ENCODE measurements at places on chromosomes 6 and 20.

DNA sequence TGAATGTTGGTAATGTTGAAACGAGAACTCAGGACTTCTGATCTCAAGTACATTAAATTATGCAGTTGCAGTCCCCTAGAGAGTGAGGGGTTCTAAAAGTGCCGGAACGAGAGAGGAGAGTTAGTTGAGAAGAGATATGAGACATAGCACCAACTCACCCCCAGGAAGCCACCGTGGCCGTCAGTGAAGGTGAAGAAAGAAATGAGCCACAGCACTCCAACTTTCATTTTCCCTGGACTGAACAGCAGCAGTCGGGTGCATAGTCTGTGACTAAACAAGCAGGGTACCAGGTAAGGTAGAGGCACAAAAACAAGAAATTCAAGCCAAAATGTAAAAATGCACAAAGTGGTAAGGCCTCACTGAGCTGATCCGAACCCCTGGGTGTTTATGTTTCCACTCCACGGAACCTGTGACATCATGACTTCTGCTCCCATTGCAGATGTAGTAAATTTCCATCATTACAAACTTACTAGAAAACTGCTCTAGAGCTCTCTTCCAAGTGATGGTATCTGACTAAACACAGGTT is 13.2 kb downstream of the ADGRF1 start:
- no peak for DNase-seq

DNA sequence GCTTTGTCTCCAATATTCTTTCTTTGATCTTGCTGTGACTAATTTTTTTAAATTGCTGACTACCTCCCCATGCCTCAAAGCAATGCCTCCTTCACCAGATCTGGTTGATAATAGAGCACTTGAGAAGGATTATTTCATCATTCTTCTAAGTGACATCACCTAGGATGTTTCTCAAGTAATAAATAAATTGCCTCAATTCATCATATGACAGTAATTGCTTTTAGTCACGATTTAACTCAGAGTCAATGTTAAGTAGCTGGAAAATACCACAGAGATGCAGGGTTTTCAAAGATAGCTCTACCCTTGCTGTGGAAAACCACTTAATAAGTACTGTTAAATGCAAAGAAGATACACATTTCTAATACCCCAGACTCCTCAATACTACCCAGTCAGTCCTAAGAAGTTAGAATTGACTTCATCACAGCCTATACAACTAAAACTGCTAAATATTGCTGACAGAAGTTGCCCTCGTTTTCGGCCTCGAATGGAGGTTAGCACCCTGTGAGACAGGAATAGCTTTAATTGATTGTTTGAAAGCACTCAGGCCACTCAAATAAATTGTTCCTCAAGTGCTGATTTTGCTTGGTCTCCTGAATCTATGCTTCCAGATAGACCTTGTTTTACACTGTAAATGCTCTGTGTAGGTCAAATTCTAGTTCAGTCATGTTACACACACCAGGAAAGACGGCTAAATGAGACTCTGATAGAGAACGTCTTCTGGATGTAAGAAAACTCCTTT is 640.6 kb upstream of the CHD6 start:
- DNase-seq: no peak

GRCh38 chr6:15682965-15683822 is 20.4 kb upstream of the DTNBP1 start:
- no peak for DNase-seq

- no peak for DNase-seq
Measured at GRCh38 chr6:81831274-81831673, 78.8 kb upstream of the TENT5A start.

DNA sequence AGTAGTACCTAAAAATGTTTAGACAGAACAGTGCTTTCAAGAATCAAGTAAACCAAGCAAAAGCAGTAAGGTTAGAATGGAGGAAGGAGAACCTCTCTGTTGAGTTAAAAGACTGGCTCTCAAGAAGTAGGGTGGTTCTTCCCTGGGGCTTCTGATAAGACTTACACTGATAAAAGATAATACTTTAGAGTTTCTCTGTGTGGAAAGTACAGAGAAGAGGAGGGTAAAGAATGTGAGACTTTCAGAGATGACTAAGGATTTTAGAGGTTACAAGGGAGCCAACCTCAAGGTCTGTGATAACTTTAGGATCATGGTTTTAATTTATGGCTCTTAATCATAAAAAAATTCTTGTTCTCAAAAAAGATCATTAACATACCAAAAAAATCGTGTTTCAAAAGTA is 30.9 kb upstream of the ALDH8A1 start:
- DNase-seq: no peak

DNA sequence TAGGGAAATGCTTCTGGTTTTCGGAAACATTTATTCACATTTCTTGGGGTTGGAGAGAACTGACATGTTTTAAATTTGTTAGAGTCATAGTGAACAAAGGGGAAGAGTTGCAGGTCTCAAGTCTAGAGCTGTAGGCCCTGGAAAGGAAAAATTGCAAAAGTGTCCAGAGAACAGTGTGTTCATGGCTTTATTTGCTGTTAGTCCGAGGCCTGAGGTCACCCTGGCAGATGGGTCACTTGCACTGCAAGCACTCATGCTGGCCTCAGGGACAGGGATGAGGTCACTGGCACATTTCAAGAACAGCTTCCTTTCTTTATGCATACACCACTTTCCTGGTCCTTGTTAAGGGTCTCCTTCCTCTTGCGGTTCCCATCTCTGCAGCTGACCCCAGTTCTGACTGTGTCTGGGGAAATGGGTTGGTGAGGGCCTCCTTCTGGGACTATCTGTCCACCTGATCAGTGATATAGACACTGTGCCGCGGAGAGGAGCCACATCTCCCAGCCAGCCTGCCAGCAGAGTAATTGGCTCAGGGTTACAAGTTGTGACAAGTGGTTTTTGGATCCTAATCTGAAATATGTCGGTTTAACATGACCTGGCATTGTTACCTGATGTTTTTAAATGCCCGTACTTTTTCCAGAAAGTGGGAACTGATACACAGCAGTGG is 194.0 kb downstream of the EYA4 start:
- no peak for DNase-seq

- DNase-seq: peak; percentile 57
Measured at GRCh38 chr6:37653933-37654565, 43.6 kb downstream of the MDGA1 start.

GRCh38 chr6:45850378-45851033 is 165.2 kb downstream of the CLIC5 start:
- DNase-seq: no peak

- no peak for DNase-seq
Measured at GRCh38 chr6:158032354-158032733, 50.7 kb downstream of the SYNJ2 start.

DNA sequence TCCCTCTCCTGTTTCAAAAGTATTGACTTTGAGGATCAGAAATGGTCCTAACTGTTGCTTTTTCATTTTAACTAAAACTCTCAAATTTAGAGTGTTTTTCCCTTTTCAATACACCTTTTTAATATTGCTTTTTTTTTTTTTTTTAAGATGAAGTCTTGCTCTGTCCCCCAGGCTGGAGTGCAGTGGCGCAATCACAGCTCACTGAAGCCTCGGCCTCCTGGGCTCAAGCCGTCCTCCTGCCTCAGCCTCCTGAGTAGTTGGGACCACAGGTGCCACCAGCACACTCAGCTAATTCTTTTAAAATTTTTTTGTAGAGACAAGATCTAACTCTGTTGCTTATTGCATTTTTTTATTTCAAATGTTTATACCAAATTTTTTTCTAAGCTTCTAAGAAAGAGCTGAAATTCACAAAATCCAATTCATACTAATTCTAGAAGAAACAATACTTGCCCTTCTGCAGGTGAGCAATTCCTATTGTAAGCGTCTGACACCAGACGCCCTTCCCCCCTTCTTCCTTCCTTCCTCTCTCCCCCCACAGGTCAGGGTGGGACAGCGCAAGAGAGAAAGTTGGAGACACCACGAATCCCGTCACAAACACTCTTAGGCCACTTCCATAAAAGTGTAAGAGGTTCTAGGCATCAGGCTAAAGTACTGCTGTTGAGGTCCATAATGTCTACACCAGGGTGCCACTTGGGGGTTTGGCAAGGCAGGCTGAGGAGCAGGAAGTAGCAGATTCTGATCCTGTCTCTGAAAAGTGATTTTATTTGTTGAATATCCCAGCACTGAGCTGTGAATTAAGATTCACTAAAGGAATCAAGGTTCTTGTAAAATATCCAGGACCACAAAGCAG is 12.8 kb downstream of the DLL1 start:
- DNase-seq: no peak

DNA sequence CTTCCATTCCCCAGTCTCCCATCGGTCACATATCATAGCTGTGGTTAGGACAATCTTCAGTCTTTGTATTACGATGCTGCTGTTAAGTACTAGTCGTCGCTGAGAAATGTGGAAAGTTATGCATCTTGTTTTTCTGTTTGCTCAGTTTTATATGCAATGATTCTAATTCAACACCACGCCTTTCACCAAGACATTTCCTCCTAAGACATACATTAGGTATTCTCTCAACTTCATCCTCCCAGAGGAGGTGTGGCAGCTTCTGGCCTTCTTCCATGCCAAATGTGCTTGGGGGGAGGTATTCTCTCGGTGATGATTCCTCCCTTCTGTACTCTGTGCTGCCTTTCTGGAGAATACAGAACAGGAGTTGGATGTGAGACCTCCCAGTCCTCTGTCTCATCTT is 66.1 kb downstream of the B4GALT5 start:
- DNase-seq: no peak

DNA sequence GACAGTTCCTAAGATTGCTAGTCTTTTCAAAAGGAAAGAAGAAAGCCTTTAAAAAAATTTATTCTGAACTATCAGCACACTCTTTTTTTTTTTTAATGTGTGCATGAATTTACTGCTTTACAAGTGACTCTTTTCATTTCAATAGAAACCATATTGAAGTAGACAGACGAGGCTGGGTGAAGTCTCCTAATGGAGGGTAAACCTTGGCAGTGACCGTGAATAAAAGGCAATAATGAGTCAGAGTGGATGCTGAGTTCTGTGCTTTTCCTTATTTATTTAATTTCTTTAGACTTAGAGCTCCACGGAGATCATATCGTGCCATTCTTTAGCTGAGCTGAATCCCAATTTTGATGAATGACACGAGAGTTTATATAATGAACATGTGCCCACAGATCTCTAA is 196.9 kb downstream of the PRL start:
- no peak for DNase-seq

DNA sequence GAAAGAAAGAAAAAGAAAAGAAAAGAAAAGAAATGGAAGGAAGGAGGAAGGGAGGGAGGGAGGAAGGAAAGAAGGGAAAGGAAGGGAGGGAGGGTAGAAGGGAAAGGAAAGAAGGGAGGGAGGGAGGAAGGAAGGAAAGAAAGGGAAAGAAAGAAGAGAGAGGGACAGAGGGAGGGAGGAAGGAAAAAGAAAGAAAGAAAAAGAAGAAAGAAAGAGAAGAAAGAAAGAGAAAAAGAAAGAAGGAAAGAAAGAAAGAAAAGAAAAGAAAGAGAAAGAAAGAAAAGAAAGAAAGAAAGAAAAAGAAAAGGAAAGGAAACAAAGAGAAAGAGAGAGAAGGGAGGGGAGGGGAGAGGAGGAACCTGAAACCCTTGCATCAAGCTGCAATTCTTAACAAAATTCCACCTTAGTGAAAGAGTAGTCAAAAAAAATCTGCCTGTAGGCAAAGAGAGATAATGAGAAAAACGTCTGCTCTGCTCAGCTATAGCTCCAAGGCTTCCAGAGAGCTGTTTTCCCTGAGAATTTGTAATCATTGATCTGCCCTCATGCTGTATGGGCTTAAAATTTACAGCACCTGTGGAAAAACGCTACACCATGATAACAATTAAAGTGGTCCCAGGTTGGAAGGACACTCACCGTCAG is 16.7 kb upstream of the MYCT1 start:
- DNase-seq: no peak

GRCh38 chr20:32473231-32474008 is 111.7 kb downstream of the NOL4L start:
- DNase-seq: no peak

DNA sequence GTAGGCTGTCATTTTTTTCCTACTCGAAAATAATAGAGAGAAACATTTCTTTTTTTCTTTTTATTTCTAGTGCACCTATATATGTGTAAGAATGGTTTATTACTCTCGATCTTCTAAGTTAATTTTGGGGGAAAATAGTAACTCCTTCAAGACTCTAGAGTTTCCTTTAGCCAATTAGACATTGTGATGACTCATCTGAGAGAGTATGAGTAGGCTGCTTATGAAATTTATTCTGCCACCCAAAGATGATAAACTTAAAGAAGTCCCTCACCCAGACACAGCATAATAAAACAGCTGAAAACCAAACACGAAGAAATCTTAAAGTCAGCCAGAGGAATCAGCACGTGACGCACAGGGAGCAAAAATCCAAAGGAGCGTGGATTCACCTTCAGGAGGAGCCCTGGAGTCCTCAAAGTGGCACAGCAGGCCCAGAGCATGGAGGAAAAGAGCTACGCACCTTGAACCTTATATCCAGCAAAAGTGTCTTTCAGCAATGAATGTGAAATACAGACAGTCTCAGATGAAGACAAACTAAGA is 81.9 kb downstream of the ERMARD start:
- no peak for DNase-seq

DNA sequence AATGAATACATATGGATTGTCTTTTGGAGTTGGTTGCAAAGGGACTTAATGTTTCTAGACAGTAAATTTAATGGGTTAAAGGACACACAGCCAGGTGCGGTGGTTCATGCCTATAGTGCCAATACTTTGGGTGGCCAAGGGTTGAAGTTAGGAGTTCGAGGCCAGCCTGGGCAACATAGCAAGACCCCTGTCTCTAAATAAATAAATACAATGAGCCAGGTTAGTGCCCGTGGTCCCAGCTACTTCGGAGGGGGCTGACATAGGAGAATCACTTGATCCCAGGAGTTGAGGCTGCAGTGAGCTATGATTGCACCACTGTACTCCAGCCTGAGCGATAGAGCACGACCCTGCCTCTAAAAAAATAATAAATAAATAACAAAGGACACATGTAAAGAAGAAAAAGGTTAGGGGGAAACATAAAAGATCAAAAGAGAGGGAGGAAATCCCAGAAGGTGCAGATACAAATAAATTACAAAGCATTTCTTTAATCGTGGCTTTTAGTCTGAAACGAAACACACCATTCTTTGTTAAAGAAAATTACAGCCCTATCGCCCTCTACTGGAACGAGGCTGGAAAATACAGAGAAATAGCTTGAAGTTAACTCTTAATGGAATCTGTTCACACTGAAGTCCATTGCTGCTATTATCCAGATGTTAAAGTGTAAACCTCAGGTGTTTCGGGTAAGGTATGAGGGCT is 42.6 kb upstream of the SCML4 start:
- DNase-seq: no peak

DNA sequence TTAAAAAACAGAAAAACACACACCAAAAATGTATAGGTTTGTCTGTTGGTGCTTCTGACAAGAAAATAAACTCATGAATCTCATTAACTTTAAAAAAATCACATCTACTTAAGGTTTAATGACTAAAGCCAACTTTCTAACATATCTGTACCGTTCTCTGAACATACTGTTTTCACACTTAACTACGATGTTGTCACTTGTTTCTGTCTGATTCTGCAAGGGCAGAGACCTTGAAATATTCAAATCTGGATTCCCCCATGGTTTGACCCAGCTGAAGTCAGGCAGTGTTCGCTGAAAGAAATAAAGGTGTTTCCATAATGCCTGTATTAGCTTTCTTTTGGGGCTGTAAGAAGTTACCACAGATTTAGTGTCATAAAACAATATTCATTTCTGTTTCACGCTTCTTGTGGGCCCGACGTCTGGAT is 2.7 kb upstream of the ASXL1 start:
- DNase-seq: no peak

GRCh38 chr6:43290905-43291355 is 7.1 kb upstream of the SLC22A7 start:
- DNase-seq: no peak
